ENCODE measurements at places on chromosomes 6 and 20. TPM values are rescaled to one million over a fixed set of nuclear protein-coding genes. Genes with fewer than 3 reads are reported as not detected.

The PPIL6 gene
- total RNA-seq = 10.6 TPM

The STMN3 gene
- 12.1 TPM for total RNA-seq

The CST3 gene
- total RNA-seq = 727 TPM

The VARS2 gene
- 33.0 TPM for total RNA-seq

The CDKN1A gene
- total RNA-seq = 71.0 TPM

The OTOR gene
- total RNA-seq = not detected

The IL17F gene
- not detected for total RNA-seq

DNA sequence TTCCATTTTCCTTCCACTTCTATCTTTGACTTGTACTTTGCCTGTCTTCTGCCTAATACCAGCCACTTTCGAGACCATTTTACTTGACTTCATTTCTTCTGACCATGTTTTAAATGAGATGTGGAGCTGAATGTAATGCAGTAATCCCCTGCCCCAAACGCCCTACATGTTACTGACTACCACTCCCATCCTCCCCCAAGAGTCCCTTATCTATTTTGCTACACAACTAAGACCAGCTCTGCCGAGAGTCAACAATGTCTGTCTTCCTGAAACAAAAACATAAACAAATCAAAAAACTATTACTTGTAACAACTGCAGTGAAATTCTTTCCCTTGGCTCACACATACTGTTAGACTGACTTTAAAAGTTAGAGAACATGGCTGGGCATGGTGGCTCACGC lies 27.1 kb upstream of the KIAA1586 start:
- H3K36me3 ChIP-seq = no peaks in the 10 kb centered on the region
- DNase-seq = no peak
- H3K27me3 ChIP-seq = no peaks in the 10 kb centered on the region
- H3K4me1 ChIP-seq = no peaks in the 10 kb centered on the region

GRCh38 chr20:4787820-4788219 lies 66.1 kb downstream of the PRND start:
- H3K27ac ChIP-seq = no peak overlapping the region
- H3K4me3 ChIP-seq = no peak overlapping the region
- peaks cover 92% of the 10 kb centered on the region for H3K36me3 ChIP-seq
- DNase-seq = no peak
- H3K27me3 ChIP-seq = no peaks in the 10 kb centered on the region

- no peak for DNase-seq
- no peak overlapping the region for H3K4me3 ChIP-seq
- no peaks in the 10 kb centered on the region for H3K4me1 ChIP-seq
- H3K27ac ChIP-seq = no peak overlapping the region
- H3K36me3 ChIP-seq = no peaks in the 10 kb centered on the region
These were observed 98.4 kb downstream of the IPCEF1 start for GRCh38 chr6:154258064-154258757.

- no peak for DNase-seq
- no peaks in the 10 kb centered on the region for H3K36me3 ChIP-seq
- H3K4me1 ChIP-seq = peaks cover 27% of the 10 kb centered on the region
- peak overlapping the region; percentile 65 for H3K27ac ChIP-seq
- peaks cover 89% of the 10 kb centered on the region for H3K27me3 ChIP-seq
These were observed 1.8 kb downstream of the FOXF2 start for GRCh38 chr6:1390946-1391799.

DNA sequence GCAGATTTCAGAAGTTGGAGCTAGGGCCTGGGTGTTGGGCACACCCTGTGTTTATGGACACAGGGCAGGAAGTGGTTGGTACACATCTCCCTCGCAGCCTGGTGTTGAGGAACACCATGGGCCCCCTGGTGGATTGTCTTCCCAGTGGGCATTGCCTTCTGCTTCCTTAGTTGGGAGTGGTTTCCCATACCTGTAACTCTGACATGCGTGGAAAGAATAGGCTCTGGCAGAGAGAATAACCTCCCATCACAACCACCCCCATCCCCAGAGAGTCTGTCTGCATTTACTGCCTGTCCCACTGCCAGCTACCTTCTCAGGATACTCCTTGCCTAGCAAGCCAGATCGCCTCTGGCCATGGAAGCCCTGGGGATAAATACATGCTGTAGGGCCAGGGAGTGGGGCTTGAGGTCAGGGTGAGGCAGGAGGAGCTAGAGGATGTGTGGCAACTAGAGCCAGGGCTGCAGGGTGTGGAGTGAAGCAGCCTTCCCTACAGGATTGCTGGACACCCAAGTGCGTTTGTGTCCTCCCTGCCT lies 14.7 kb downstream of the LRRC73 start:
- H3K4me3 ChIP-seq = no peak overlapping the region
- no peaks in the 10 kb centered on the region for H3K27me3 ChIP-seq
- no peak overlapping the region for H3K27ac ChIP-seq
- peaks cover 30% of the 10 kb centered on the region for H3K36me3 ChIP-seq
- peaks cover 47% of the 10 kb centered on the region for H3K4me1 ChIP-seq

- H3K4me1 ChIP-seq = no peaks in the 10 kb centered on the region
- no peak overlapping the region for H3K4me3 ChIP-seq
- no peaks in the 10 kb centered on the region for H3K27me3 ChIP-seq
These were observed 20.6 kb upstream of the REV3L start for GRCh38 chr6:111503660-111504059.

DNA sequence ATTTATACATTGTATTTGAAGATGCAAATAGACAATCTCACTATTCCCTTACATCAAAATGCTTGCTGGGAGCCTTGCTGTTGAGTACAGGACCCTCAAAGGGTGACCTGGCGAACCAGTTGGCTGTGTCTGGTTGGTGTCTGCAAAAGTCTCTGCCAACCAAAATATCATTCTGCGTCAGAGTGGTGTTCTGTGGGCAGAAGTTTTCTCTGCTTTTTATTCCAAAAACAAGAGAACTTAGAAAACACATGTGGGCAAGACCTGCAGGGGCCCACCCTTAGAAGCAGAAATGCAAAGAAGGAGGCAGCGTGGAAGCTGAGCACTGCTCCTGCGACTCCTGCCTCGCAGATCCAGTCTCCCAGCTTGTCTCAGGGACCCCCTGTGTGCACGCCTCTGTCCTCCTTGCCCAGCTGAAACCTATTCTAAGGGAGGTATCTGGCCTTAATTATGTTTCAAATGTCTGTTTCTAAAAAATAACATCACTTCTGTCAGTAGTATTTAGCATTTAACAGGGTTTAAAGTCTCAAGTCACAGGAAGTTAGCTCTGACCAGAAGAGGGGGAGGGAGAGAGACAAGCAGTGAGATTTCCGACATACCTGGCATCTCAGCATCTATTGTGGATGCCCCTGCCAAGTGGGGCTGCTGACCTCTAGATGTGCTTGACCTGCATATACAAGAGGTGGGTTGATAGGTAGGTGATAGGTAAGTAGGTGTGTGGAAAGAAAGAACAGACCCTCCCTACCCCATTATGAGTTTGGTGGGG lies 101.3 kb downstream of the SASH1 start:
- no peaks in the 10 kb centered on the region for H3K36me3 ChIP-seq
- H3K4me1 ChIP-seq = peaks cover 41% of the 10 kb centered on the region
- H3K4me3 ChIP-seq = no peak overlapping the region
- H3K27me3 ChIP-seq = no peaks in the 10 kb centered on the region
- no peak overlapping the region for H3K27ac ChIP-seq
- DNase-seq = no peak

DNA sequence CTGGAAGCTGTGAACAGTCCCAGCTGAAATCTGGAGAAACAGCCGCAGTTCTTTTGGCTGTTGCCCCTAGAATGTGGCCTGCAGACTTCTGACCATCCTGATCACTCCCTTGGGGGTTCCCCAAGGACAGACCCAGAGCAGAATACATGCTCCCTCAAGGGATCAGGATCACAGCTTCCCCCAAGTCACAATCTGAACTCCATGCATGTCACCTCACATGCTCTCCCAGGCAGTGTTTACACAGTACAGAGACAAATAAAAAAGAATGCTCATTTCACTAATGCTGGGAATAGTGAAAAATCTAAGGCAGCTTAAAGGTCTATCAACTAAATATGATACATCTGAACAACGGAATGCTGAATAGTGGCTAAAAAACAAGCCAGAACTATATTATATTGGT lies 20.5 kb downstream of the SPAG4 start:
- peaks cover 16% of the 10 kb centered on the region for H3K4me1 ChIP-seq
- no peak for DNase-seq

GRCh38 chr20:33345342-33345741 lies 56.0 kb downstream of the CDK5RAP1 start:
- no peak for DNase-seq
- no peak overlapping the region for H3K27ac ChIP-seq
- H3K4me1 ChIP-seq = no peaks in the 10 kb centered on the region
- peaks cover 5% of the 10 kb centered on the region for H3K27me3 ChIP-seq
- H3K4me3 ChIP-seq = no peak overlapping the region

DNA sequence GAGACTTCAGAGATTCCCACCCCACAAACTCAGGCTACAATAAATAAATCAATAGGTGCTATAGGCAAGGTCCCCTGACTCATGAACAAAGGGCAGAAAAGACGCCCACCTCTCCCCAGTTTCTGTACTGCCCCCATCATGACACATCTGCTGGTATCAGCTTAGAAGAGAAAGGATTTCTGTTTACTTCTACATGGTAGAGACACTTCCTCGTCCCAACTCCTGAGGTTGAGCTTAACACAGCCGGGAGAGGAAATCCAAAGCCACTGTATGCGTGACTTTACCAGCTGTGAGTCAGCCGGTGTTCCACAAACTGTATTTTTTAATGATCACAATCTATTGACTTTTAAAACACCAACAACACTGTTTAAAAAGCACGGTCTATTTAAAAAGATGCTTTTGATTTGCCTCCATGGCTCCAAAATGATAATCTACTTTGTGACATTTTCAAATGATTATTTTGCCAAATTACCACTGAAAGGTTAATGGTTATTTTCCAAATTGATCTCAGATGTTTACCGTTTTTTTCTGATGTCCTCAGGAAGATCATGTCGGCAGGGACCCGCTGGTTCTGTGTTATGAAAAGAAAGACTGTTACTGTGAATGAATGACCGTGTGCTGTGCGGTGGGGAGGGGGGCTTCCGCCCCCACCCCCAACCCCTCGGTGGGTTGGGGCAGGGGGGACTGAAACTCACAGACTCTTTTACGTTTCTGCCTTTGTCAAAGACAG lies 72.5 kb downstream of the ATP9A start:
- H3K4me3 ChIP-seq = no peak overlapping the region
- no peak for DNase-seq
- H3K27me3 ChIP-seq = no peaks in the 10 kb centered on the region
- H3K4me1 ChIP-seq = peaks cover 23% of the 10 kb centered on the region

DNA sequence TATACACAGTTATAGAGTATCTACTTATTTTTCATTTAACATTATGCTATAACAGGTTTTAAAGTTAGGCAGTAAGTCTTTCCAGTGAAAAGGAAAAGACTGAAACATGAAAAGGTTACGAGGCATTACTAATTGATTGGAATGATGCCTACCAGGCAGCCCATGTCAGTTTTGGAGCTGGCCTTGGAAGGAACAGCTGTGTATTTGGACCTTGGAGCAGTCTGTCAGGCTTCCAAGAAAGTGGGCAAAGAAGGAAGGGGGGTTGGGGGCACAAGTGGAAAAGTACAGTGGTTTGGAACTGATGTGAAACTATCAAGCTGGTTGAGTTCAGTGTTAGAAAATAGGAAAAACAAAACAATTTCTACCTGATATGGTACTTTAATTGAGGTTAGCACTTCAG lies 41.7 kb downstream of the SLC16A10 start:
- H3K27ac ChIP-seq = no peak overlapping the region
- peaks cover 4% of the 10 kb centered on the region for H3K4me1 ChIP-seq
- H3K4me3 ChIP-seq = no peak overlapping the region
- H3K27me3 ChIP-seq = no peaks in the 10 kb centered on the region
- no peaks in the 10 kb centered on the region for H3K36me3 ChIP-seq
- no peak for DNase-seq

GRCh38 chr6:2579241-2579761 lies 171.4 kb downstream of the MYLK4 start:
- no peak overlapping the region for H3K27ac ChIP-seq
- H3K4me1 ChIP-seq = no peaks in the 10 kb centered on the region
- no peaks in the 10 kb centered on the region for H3K36me3 ChIP-seq
- H3K4me3 ChIP-seq = no peak overlapping the region
- peak; percentile 61 for DNase-seq

GRCh38 chr20:19783966-19784401 lies 25.9 kb downstream of the RIN2 start:
- H3K27ac ChIP-seq = no peak overlapping the region
- H3K4me1 ChIP-seq = peaks cover 41% of the 10 kb centered on the region
- H3K36me3 ChIP-seq = no peaks in the 10 kb centered on the region
- H3K27me3 ChIP-seq = no peaks in the 10 kb centered on the region
- no peak overlapping the region for H3K4me3 ChIP-seq

DNA sequence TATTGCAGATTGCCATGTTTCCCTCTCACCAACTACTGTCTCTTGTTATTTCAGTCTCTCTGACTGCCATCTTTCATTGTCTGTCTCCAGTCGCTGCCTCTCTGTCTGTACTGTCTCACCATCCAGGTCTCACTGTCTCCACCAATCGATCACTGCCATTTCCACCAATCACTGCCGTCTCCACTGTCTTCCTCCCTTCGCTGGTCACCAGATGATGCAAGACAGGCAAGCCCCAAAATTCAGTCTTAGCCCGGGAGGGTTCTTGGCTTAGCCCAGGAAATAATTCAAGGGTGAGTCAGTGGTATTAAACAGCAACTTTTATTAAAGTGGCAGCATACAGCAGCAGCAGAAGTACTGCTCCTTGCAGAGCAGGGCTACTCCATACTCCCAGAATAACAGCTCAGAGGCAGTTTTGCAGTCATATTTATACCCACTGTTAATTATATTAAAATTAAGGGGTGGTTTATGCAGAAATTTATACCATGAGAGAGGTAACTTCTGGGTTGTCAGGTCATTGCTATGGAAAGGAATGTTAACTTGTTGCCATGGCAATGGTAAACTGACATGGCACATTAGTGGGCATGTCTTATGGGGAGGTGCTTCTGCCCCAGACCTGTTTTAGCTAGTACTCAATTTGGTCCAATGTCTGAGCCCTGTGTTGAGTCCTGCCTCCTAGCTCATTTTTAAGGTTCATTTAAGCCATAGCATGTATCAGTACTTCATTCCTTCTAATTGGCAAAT lies 23.0 kb upstream of the ECHDC1 start:
- no peak overlapping the region for H3K4me3 ChIP-seq
- no peaks in the 10 kb centered on the region for H3K36me3 ChIP-seq
- H3K27ac ChIP-seq = no peak overlapping the region

GRCh38 chr20:38617011-38617829 lies 15.6 kb downstream of the ARHGAP40 start:
- no peaks in the 10 kb centered on the region for H3K36me3 ChIP-seq
- H3K4me1 ChIP-seq = no peaks in the 10 kb centered on the region
- peaks cover 22% of the 10 kb centered on the region for H3K27me3 ChIP-seq
- H3K4me3 ChIP-seq = no peak overlapping the region
- DNase-seq = no peak
